ENCODE measurements at places on chromosomes 6 and 20. TPM values are rescaled to one million over a fixed set of nuclear protein-coding genes. Genes with fewer than 3 reads are reported as not detected.
A peak's percentile ranks its signal among the peaks of the same experiment; 100 is the strongest.

The SNAP91 gene
- under 0.01 TPM for total RNA-seq

The PRDM1 gene
- total RNA-seq: 39.7 TPM

The FNDC1 gene
- under 0.01 TPM for total RNA-seq

- no peak for DNase-seq
Observed at GRCh38 chr6:132143258-132143657, 192.1 kb upstream of the CCN2 start.

DNA sequence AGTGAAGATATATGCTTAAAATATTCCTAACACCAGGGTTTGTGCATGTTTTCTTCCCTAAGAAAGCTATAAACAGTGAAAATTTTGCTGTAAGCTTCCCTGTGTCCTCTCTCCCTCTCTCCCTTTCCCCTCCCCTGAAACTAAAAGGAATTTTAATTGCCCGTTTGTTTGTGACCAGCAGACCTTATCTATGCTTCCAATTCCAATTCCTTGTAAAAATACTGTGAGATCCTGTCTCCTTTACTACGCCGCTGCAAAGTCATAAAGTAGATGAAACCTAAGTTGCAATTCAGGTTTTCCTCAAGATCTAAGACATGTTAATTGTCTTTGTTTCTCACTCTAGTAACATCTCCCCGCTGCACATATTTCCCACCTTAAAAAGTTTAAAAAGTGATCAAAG, 82.3 kb downstream of the DNAH8 start:
- peak; percentile 7 for DNase-seq

- DNase-seq: peak; percentile 50
Observed at GRCh38 chr20:10536531-10536930, 101.4 kb downstream of the SLX4IP start.

DNA sequence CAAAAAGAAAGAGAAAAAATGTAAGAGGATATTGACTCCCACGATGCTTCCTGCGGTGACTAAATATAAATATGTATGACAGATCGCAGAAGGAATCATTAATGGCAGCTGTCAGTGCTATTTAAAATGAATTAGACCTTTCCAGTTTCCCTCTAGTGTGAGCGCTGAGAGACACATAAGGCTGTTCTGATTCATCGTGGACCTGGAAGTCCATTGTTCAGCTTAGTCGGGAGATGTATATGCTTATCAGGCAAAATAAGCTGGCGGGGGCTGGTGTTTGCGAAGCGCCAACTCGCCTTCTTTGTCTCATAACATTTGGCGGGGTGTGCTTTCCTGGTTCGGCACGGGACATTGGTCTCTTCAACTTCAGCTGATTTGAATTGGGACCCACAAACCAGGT, 95.4 kb downstream of the CDH4 start:
- no peak for DNase-seq

- DNase-seq: peak; percentile 36
Observed at GRCh38 chr20:41617059-41617901, 897 bp downstream of the CHD6 start.

Data from fibroblast of villous mesenchyme (primary cell).